ENCODE measurements at places on chromosomes 16 and 17.

DNA sequence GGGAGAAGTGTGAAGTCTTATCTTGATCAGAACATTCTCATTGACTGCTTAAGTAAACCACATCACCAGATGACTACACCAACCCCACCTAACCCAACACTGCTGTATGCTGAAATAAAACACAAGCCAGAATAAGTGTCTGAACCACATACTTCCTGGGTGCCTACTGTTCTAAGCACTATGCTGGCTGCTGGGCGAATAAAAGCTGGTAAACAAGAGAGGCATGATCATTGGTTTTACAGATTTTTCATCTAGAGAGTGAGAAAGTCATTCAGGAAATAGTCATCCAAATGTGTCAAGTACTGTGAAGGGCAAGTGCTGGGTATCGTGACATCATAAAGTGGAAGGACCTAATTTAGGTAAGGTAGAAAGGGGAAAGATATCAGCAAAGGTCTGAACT is 199.0 kb upstream of the SOX9 start:
- DNase-seq: no peak

DNA sequence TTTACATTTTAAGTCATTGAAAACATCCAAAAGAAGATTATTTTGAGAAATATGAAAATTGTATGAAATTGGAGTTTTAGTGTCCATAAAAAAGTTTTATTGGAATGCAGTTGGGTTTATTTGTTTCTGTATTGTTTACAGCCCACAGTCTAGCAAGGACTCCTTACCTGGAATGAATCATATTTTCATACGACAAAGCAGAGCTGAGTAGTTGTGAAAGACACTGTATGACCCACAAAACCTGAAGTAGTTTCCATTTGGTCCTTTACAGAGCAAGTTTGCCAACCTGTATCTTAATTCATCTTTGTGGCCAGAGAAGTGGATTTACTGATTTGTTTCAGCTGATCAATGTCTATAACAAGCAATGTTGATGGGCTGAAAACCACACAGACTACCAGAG is 10.3 kb downstream of the CCL18 start:
- DNase-seq: no peak

- no peak for DNase-seq
These were observed at the start of gene SLC6A4 for GRCh38 chr17:30235386-30236296. Gene SLC6A4, minus strand, starts transcription at chr17:30235697. Its CDS starts 13,739 bp downstream, at chr17:30221958.

- DNase-seq: no peak
These were observed 82.1 kb downstream of the VPS53 start for GRCh38 chr17:632560-632959.

- DNase-seq: no peak
These were observed 175.2 kb upstream of the CHMP6 start for GRCh38 chr17:80816241-80817103.

GRCh38 chr17:73932216-73932749 is 271.2 kb upstream of the RPL38 start:
- no peak for DNase-seq

DNA sequence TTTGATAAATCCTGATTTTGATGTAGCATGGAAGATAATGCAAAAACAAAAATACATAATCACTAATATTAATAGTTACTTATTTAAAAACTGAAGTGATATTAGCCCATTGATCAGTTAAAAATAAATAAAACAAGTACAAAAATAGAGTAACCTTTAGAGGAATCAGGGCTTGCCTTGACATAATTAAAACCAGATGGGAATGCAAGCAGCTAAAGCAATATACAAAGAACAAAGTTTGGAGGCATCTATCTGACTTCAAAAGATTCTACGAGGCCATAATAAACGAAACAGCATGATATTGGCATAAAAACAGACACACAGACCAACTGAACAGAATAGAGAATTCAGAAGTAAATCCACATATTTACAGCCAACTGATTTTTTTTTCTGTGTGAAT is 15.0 kb upstream of the HEATR3 start:
- DNase-seq: no peak

GRCh38 chr17:6070913-6071511 is 833 bp downstream of the WSCD1 start:
- DNase-seq: no peak

DNA sequence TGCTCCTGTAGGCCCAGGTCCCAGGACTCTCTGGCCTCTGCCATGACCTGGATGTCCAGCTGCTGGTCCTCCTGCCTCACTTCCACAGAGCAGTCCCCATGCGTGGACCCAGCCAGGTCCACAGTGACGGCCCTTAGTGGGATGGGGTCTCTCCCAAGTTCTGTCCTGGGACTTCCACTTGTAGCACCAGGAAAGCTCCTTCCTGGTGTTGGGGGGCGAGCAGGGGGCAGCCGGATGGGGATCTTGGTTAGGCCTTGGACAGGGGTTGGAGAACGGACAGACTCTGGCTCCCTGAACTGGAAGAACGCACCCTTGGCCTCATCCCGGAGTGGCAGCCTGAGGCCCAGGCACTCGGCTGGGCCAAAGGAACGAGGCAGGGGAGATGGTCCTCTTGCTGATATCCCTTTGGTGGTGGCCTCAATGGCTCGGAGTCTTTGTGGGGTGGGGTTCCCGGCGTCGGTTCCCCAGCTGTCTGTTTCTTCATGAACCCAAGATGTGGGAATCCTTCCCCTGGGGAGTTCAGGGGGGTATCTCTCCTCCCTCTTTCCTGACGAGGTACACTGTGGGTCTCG is 7.2 kb downstream of the GAS2L2 start:
- DNase-seq: no peak

- DNase-seq: no peak
These were observed 39.4 kb downstream of the SLC47A1 start for GRCh38 chr17:19573075-19573474.

GRCh38 chr17:47694581-47695428 is 844 bp downstream of the TBKBP1 start:
- no peak for DNase-seq

DNA sequence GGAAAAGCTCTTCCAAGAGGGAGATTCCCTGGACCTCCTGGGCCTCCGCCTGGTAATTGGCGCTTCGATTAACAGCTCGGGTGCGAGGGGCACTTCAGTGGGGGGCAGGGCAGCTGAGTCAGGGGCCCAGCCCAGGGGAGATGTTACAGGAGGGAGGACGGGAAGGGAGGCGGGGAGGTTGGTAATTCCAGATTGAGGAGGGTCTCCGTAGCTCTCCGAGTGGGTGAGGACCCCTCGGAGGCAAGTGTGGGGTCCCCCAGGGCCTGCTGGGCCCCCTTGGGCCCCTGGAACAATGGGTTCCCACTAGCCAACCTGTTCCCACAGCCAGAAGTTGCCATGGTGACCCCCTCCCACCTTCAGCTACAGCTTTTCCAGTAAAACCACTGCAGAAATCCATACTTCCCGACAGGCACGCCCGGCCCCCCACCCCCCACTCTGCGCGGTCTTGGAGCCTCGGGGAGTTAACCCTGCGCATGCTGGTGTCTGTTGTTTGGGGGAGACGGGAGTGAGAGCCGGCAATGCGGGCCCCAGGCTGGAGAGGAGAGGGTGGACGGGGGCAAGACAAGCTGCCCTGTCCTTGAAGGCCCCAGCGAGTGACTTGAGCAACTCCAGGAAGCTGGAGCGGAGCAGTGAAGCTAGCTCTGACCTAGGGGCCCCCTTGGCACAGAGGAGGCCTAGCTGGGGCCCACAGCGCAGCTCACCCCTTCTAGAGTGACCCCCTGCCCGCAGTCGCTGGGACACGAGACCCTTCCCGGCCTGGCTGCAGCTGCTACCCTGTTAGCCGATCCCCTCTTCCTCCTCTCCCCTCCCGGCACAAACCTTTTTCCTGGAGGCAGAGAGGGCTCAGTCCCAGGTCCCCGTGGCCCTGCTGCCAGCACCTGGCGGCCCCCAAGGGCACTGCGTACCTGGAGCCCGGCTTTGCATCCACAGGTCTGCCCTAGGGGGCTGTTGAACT is 37.8 kb downstream of the TMEM235 start:
- no peak for DNase-seq
